Stimulated activated CD8-positive, alpha-beta memory T cell treated with anti-CD3 and anti-CD28 coated beads, Interleukin-7, amount 100 ng/mL, for 24 hours (primary cell): ENCODE measurements at places on chromosomes 1 and 21.

- no peak for DNase-seq
Measured at GRCh38 chr1:7983086-7983778, 21.7 kb downstream of the PARK7 start.

- no peak for DNase-seq
Measured at GRCh38 chr1:172781513-172782140, 122.7 kb downstream of the FASLG start.

GRCh38 chr21:45442276-45442675, 37.3 kb downstream of the COL18A1 start:
- no peak for DNase-seq

GRCh38 chr1:242828199-242828598, 303.7 kb upstream of the PLD5 start:
- DNase-seq, result no peak

DNA sequence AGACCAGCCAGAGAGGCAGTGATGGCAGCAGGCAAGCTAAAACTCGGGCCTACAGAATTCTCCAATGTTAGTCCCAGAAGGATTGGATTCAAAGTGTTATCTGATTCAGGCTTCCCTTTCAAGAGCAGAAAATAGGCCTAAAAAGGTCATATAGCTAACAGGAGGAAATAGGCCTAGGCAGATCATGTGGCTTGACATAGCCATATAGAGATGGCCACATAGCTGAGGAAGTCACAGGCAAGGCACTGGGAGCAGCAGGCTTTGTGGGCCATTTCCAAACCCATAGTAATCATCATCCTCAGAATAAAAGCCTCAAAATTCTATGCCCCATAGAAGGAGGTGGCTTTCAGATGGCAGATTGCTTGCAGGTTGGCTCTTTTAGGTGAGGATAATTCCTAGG, 29.0 kb upstream of the LMO4 start:
- DNase-seq, result no peak
